ENCODE measurements at places on chromosomes 11 and 22.

DNA sequence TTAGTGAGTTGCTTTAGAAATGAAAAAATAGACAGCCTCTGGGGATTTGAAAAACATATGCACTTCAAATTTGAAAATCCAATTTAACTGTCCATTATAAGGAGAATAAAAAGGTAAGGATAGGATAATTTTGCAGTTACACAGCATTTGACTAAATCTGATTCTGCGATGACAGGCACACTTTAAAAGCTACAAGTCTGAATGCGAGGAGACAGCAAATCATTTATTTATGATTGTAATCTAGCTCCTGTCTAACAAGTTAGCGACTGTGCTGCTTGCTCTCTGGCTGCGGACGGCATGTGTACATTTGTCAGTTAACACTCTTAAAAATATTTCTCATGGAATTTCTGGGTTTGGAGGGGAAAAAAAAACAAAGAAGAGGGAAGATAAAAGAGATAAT is 514.8 kb downstream of the MN1 start:
- no peak for DNase-seq

DNA sequence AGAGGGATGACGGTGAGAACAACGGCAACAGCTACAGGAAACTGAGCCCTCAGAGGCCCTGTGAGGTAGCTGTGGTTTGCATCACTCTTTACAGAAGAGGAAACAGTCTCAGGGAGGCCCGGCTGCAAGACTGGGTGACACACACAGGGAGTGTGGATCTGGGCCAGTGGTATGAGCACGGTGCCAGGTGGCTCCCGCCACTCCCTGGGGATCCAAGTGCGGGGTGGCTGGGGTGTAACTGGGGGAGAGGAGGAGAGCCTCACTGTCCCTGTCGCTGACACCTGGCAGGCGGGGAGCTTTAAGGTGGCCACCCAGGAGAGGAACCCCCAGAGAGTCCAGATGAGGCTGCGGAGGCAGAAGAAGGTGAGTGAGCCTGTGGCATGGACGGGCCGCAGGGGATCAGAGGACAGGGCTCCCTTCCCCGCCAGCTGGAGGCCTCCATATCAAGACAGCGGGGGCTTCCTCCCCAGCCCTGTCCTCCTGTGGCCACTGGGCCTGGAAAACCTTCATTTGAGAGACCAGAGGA is 5.6 kb downstream of the RGL4 start:
- no peak for DNase-seq

DNA sequence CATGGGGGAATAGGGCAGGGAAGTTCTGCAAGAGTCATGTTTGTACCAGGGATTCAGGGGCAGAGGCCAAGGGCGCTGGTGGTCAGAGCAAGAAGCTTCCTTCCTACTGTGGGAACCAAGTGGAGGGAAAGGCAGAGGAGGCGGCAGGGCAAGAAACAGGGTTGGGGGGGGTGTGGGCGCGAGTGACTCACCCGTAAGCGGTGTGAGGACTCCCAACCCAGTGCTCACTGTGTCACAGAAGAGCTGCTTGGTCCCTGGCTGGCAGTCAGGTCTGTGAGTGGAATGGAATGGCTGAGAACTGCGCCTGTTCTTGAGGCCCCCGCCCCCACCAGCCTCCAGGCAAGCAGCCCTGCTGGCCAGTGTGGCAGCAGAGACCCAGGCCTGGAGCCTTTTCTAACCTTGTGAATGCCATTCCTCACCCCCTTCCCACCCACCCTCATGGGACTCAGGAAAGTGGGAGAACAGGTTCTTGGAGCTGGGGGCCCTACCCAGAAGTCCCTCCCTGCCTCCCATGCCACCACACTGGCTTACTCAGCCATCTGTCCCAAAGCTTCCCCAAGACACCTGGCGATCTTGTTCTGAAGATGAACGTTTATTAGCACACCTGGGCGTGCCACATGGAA is 4.7 kb downstream of the LRRC10B start:
- DNase-seq: no peak

DNA sequence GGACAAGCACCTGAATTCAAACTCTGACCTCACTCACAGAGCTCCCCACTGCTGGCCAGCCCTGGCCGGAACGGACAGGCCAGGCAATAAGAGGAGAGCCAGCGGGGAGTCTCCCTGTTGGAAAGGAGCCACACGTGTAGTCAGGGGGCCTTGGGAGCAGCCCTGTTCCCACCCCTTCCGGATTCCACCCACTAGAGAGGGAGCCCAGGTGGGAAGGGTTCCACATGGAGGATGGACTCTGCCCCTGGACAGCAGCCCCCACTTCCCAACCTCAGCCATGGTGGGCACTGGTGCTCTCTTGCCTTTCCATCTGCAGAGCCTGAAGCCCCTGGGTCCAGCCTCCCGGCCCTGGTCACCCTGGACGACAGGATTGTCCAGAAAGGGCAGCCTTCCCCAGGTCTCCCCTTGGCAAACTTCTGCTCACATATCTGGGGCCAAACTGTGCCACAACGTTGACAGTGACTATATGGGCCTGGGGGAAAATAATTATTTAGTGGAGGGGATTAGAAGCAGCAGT is 7.5 kb upstream of the APOBEC3A start:
- no peak for DNase-seq

DNA sequence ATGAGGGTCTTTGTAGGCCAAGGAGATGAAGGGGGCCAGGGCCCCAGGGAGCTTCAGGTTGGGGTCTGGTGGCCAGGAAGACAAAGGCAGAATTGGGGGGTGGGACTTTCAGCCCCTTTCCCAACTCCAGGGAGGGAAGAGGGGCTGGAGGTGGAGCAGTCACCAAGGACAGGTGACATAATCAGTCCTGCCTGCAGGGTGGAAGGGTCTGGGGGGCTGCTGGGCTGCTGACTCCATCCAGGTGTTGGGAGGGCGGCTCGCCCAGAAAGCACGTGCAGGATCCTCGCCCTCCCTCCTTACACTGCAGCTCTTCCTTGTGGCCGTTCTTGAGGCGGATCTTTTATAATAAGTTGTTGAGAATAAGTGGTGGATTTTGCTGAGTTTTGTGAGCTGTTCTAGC is 1491.1 kb downstream of the TBC1D22A start:
- no peak for DNase-seq

DNA sequence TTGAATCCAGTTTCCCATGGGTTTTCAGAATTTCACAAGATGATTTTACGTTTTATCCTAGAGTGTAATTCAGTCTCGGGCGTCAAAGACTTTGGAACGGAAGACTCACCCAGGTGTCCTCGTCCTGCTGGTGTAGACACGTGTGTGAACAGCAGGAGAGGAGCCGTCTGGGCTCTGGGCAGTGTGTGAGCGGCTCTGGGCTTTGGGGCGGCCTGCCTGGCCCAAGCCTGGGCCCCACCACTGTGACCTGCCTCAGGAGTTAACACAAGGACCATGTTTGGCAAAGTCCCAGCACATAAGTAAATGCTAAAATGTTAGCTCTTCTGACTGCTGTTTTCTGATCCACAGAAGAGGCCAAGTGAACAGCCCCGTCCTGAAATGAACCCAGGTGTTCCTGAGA is 1093.3 kb downstream of the BRD1 start:
- DNase-seq: no peak

DNA sequence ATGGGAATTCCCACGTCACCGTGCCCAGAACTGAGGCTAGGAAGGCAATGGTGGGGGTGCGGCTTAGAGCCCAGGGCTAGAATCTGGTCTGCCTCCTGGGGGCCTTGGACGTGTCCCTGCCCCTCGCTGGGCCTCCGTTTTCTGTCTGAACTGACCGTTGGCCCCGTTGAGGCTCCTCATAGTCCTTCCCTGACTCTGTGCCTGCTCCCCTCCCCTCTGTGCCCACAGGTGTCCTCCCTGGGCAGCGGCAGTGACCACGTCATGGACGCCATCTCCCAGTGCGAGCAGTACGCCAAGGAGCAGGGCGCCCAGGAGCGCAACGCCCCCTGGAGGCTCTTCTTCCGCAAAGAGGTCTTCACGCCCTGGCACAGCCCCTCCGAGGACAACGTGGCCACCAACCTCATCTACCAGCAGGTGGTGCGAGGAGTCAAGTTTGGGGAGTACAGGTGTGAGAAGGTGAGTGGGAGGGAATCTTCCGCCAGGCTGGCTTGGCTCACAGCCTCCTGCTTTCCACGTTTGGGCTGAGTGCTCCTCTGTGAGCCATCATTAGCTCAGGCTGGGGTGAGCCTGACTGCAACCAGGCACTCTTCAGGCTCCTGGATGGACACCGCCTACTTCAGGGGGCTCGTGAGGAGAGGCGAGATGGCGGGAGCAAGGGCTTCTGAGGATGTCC is 63.9 kb downstream of the MYO7A start:
- DNase-seq: no peak

DNA sequence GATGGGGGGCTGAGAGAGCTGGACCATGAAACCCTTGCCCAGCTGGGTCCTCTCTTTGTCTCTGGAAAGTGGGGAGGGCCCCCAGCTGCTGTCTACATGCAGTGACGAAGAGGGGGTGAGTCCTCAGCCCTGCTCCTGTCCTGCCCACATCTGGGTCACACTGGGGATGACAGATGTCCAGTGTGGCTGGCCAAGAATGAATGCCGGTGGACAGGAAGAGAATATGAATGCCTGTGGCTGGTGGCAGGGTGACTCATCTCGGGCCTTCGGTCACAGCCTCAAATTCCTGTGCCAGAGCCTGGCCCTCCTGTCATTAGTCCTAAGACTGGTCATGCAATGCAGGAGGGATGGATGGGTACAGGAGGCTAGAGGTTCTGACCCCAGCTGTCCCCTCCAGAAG is 2.2 kb upstream of the PNPLA3 start:
- DNase-seq: no peak

DNA sequence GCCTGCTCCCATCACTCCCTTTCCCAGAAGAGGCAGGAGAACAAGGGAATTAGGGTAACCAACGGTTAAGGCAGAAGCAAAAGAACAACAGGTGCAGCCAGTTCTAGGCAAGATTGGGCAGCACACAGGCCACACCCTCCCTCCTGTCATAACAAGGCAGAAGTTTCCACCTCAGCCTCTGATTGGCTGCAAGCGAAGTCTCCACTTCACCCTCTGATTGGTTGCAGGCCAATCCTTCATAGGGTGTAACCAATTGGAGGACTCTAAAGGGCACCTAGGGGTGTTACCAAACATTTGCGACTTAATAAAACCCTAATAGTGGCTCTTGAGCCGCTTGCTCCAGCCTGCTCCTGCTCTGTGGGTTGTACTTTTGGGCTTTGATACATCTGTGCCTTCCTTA is 153.8 kb downstream of the CACNA1I start:
- peak; percentile 43 for DNase-seq

GRCh38 chr22:47238690-47239473 is 476.4 kb downstream of the TBC1D22A start:
- no peak for DNase-seq

- DNase-seq: no peak
Observed at GRCh38 chr11:113188371-113188834, 126.0 kb upstream of the TTC12 start.

DNA sequence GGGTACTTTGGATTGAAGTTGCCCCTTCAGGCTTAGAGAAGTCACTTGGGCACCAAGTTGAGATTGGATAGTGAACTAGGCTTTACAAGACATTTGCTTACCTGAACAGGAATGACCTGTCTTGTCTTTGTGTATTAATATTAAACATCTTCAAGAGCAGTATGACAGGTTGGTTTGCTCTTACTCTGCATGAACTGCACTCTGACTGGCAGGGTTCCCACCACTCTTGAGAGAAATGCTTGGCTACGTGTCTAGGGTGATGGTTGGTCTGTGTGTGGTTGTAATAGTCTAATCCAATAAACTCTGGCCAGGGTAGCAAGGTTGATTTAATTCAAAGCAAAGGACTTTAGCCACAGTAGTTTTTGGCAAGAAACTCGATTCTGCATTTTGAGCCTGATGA is 20.1 kb upstream of the SPTBN2 start:
- no peak for DNase-seq

DNA sequence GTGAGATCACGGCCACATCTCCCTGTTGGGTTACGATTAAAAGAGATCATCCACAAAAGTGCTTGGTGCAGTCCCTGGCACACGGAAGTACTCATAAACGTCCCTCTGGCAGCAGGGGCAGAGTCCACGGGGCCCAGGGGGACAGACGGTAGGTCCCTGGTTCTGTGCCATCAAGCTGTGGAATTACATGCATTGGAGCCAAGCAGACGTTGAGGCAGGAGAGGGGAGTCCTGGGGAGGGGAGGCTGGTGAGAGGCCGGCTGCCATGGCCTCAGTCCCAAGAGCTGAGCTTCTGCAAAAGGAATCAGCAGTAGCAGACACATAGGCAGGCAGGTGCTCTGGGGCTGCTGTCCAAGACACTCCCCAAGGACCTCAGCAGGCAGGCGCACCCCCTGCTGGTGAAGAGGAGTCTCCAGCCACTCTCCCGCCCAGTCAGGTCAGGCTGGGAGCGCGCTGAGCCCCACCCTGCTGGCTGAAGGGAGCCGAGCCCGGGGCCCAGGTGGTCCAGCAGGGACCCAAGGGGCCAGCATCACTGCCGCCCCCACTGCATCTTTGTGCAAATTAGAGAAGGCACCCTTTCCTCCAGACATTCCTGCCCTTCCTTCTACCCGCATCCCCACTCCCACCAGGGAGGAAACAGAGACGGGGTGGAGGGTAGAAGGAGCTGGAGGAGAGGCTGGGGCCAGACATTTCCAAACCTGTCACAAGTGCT is 7.6 kb upstream of the KCTD17 start:
- DNase-seq: no peak

DNA sequence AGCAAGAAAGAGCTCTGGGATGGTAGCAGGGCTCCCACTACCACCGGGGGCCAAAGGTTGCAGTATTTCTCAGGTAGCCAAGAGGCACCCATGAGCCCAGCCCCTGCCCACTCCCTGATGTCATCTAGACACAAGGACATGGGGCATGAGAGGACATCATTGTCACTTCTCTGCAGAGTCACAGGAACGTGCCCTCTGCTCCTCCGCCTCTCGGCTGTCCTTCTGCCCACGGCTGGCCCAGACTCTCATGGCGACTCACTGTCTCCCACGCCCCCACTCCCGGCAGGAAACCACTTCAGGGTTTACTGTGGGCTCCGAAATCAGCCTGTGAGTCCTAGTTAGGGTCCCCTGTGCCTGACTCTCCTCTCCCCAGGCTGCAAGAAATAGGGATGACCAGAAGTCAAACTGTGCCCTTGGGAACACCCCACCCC is 1.8 kb upstream of the GAL start:
- peak; percentile 45 for DNase-seq

DNA sequence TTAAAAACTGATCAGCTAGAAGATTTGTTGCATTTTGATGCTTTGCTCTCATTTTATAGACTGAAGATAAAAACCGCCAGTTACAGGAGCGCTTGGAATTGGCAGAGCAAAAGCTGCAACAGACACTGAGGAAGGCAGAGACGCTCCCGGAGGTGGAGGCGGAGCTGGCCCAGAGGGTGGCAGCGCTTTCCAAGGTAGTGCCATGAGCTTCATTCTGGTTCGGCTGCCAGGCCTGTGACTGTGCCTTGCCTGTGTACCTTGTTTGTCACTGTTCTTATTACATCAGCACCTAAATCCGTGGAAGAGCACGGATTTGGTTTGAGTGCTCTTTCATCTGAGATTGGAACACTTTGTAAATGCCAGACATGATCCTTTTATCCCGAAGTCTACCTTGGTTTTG is 61.4 kb downstream of the PPFIA1 start:
- DNase-seq: no peak

- DNase-seq: no peak
Observed at GRCh38 chr22:19607192-19608002, 83.2 kb upstream of the CLDN5 start.

GRCh38 chr11:12185914-12186313 is 75.5 kb downstream of the MICAL2 start:
- DNase-seq: no peak

GRCh38 chr11:376531-377173 is 7.4 kb downstream of the B4GALNT4 start:
- DNase-seq: no peak
